ENCODE measurements at places on chromosomes 4 and X.

DNA sequence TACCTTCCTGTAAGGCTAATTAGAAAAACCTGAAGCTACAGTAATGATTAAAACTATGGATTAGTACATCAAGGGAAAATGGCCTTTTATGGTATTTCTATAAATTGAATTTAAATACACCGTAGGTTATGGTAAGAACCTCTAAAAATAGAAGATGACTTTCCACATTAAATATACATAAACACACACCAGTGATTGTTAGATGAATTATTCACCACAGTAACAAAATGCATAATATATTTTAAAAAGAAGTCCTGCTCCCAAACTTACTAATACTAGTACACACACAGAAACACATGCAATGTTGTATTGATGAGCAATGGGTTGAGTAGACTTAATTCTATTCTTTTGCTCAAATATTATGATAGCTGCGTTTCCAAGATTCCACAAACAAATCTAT, 277.9 kb upstream of the ANKRD50 start:
- no peak for DNase-seq

GRCh38 chr4:186227221-186227620, at the start of gene KLKB1:
TSS of gene KLKB1 (plus strand) at chr4:186227507. CDS start at chr4:186228196, 689 bp downstream.
- no peak for DNase-seq

GRCh38 chr4:85092536-85092935, 126.0 kb upstream of the WDFY3 start:
- no peak for DNase-seq

DNA sequence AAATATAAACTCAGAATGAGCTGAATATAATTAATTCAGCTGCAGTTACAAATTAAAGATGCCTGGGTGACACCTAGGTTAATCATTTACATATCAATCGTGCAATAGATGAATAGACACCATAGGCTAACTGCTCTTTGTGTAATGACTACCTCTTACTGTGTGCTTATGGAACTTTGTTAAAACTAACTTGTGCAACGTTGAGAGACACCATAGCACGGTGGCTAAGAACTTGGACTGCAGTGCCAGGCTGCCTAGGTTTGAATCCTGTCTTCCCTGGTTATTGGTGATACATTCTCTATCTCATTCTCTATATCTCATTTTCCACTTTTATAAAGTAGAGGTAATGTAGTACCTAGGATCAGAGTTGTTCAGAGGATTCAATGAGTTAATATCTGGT, 46.9 kb downstream of the SMAD1 start:
- no peak for DNase-seq

DNA sequence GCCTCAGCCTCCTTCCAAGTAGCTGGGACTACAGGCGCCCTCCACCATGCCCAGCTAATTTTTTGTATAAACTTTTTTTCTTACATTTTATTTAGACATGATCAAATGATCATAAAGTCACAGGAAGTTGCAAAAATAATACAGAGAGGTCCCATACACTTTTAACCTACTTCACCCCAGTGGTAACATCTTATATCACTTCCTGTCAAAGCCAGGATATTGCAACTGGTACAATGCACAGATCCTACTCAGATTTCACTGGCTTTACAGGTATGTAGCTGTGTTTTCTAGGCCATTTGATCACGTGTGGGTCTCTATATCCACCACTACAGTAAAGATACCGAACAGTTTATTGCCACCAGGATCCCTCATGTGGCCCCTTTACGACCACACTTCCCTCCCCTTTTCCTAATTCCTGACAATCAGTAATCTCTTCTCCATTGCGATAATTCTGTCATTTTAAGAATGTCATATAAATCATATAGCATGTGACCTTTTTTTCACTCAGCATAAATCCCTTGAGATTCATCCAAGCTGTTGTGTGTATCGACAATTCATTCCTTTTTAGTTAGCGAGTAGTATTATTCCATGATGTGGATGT, 18.0 kb downstream of the RPS6KA3 start:
- no peak for DNase-seq

GRCh38 chr4:99652596-99653436, 4.8 kb downstream of the C4orf54 start:
- DNase-seq = peak; percentile 39

DNA sequence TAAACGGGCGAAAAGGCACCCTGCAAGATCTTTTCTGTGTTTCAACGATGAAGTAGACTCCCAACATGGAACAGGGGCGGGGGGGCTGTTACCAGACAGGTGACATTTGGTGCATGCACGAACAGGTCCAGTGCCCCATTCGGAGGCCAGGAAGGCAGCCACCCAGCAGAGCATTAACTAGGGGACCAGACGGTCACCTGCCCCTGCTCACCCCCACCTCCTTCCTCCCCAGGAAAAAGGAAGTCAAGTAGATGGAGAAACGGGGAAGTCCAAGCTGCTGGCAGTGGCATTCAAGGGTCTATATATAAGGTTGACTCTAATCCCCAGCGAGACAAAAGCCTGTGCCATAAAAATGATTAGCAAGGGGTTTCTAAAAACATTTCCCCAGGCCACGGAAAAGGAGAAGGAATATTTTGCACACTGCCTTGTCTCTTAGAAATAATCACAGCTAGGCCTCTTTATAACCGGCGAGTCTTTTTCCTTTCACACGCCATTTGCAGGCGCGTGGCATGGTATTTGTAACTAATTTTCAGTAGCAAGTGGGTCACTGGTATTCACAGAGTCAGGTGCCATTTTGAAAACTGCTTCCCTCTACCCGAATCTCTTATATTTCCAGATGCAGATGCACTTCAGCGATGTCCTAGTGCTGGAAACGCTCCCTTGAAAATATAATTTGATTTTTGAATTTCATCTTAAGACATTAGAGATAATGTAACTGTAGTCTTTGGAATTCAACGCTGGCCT, 1.2 kb upstream of the TMSB4X start:
- no peak for DNase-seq

GRCh38 chrX:152926279-152926678, 28.4 kb downstream of the ZNF185 start:
- DNase-seq = peak; percentile 46

- no peak for DNase-seq
These were observed 1.6 kb downstream of the CASK start for GRCh38 chrX:41921492-41922430.

DNA sequence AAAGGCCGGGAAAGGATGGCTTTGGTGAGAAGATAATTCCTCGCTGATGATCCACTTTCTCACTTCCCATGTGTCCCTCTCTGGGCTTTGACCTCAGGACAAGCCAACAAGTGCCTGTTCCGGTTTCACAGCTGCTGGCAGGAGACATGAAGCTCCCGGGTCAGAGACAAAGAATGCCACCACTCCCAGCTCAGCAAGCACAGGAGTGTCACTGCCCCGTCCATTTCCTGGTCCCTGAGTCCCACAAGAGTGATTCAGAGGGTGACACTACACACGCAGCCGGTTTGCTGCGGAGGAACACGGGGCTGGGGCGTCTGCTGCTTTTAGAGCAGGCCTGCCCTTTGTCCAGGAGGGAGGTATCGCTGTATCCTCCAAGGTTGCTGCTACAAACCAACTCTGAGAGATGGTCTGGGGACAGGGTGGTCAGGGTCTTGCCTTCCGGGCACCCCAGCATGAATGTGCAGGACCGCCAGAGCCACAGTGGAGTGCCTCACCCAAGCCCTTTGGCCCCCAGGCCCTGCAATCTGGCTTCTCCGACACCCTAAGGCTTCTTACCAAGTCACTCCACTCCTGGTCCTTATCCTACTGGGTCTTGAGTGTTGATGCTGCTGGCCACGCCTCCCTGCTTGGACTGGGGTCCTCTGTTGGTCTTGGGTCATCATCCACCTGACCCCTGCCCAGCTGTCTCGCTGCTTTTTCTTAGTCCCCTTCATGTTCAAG, 49.5 kb downstream of the CPZ start:
- DNase-seq = no peak

DNA sequence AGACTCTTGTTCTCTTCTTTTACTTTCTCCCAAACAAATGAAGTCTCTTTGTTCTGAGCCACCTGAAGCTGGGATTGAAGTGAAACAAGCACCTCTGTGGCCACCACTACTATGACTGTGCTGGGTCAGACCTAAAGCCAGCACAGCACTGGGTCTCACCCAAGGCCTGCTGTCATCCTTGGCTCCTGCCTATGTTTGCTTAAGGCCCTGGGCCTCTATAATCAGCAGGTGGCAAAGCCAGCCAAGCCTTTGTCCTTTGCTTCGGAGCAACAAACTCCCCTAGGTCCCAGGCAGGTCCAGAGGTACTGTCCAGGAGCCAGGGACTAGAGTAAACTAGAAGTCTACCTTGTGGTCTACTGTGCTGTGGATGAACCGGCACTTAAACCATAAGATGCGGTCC, 220.6 kb upstream of the ARSJ start:
- DNase-seq = no peak

GRCh38 chr4:2891294-2891693, 47.6 kb downstream of the ADD1 start:
- no peak for DNase-seq

DNA sequence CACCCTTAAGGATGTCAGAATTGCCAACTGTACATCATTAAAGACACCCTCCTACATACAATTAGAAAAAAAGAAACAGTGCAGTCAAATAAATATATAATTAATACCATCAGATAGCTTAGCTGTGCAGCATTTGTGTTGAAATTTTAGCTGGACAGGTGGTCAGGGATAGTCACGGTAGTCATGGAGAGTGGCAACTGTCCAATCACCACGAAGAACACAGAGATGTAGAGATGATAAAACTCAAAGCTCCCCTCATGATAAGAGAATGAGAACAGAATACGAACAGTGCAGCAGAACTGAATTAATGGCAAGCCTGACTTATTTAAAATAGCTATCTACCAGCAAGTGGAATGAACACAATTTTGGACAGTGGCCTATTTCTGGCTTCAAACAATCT, 27.2 kb downstream of the SLC39A8 start:
- DNase-seq = no peak

GRCh38 chr4:95651891-95652290, 103.1 kb upstream of the UNC5C start:
- no peak for DNase-seq

GRCh38 chr4:139208404-139208945, 31.5 kb upstream of the ELF2 start:
- DNase-seq = no peak

DNA sequence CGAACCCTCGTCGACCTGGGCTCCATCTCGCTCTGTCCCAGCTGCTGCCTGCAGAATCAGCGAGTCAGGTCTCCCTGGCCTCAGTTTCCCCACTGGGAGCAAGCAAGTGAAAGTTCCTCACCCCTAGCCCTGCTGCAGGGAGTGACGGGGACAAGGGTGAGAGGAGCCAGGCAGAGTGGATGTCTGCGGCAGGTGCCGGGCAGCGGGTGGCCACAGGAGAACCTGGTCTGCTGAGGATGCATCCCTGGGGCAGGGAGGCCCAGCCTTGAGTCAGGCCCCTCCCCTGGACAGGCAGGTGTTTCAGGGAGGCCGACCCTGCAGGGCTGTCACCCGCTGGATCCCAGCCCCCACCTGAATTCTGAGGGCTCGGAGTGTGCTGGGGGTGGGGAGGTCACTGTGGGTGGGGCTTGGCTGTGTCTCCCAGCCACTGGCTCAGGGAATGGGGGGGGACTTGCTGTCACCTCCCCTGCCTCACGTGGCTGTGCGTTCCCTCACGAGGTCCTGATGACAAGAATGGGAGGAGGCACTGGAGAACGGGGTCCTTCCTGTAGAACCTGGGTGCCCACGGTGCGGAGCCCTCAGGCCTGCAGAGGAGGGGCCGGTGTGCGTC, 33.2 kb downstream of the LRPAP1 start:
- no peak for DNase-seq

All from nephron progenitor cell (in vitro differentiated cells).